Pulmonary artery endothelial cell (primary cell): ENCODE measurements at places on chromosomes 12 and 14. TPM values are rescaled to one million over a fixed set of nuclear protein-coding genes. Genes with fewer than 3 reads are reported as not detected.
A peak's percentile ranks its signal among the peaks of the same experiment; 100 is the strongest.

- DNase-seq = no peak
Measured at GRCh38 chr14:57161583-57162234, 107.0 kb downstream of the EXOC5 start.

DNA sequence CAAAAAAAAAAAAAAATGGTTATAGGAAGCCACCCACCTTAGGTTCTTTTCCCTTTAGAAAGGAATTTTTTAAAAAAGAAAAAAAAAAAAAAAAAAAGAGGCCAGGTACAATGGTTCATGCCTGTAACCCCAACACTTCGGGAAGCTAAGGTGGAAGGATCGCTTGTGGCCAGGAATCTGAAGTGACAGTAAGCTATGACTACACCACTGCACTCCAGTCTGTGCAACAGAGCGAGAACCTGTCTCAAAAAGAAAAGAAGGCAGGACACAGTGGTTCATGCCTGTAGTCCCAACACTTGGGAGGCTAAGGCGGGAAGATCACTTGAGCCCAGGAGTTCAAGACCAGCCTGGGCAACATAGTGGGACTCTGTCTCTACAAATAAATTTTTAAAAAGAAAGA lies 36.0 kb downstream of the SPTLC2 start:
- no peak for DNase-seq

DNA sequence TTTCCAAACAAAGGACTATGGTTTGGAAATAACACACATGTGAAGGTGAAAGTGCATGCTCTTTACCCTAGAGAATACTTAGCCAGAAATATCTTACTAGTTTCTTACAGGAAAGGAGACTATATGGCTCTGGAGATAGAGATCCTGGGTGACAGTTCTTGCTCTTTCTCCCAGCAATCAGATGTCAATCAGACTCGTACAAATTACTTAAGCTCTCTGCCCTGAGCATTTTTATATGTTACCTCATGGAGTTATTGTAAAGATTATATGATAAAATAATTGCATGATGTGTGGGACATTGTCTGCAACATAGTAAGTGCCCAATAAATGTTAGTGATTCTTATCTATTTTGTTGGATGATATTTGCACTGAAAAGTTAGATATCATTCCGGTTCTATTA lies 76.8 kb downstream of the FAR2 start:
- no peak for DNase-seq

DNA sequence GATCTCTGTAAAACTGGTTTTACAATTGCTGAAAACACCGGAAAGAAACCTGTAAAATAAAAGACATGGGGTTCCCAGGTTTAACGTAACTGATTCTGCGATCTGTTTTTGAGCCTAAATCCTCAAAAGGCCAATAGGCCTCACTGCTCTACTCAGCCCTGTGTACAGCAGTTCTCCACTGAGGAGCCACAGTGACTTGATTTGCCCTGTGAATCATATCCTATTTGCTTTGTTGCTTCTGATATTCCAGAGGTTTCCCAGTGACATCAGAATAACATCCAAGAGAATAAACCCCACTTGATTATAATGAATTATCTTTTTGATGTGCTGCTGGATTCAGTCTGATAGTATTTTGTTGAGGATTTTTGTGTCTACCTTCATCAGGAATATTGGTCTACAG lies 27.5 kb downstream of the MDM1 start:
- peak; percentile 41 for DNase-seq

- DNase-seq = peak; percentile 10
Measured at GRCh38 chr12:14256121-14256520, 109.4 kb upstream of the ATF7IP start.

Gene FIGNL2
- total RNA-seq = 0.18 and 0.53 TPM in 2 replicates

Gene KLRC2
- not detected in 2 replicates for total RNA-seq

GRCh38 chr12:29971446-29971845 lies 187.7 kb upstream of the TMTC1 start:
- no peak for DNase-seq
